ENCODE measurements at places on chromosomes 1 and 21.

DNA sequence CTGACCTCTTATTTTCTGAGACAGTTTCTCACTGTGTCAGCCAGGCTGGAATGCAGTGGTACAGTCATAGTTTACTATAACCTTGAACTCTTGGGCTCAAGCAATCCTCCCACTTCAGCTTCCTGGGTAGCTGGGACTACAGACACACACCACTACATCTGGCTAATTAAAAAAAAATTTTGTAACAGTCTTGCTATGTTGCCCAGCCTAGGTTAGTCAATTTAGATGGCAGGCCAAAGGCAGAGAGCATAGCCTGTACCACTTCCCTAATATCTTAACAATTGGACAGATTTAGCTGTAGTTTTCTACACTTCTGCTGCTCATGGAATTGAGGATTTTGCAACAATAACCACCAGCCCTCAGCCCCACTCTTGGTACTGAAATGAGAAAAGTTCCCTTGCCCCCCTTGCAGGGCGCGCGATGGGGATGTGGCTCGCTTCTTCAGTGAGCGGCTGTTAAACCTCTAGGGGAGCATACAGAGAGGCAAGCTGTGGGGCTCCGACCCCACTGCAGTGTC lies 34.9 kb upstream of the PTGFRN start:
- DNase-seq = no peak

DNA sequence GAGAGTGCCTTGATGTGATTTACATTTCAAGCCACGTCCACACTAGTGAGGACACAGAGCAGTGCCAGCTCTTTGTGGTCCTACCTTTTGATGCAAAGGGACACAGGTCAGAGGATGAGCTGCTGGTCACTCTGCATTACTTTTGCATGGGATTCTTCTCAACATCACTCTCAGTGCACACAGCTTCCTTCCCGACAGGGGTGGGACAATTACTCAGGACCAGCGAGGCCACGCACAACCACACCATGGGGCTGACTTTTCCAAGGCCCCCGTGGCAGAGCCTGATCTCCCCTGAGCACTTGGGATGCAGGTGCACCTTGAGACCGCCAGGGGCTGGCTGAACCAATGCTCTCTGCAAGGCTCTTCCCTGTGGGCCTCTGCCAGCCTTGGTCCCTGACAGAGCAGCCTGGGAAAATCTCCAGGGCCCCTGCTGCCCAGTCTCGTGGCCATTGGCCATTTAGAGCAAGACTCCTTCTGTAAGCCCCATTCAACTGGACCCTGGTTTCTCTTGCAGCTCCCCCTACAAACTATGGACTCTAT lies 13.2 kb upstream of the PRAMEF12 start:
- no peak for DNase-seq

GRCh38 chr1:1920057-1920607 lies 1.1 kb upstream of the TMEM52 start:
- no peak for DNase-seq

GRCh38 chr1:115317101-115318012 lies 20.7 kb downstream of the NGF start:
- DNase-seq = no peak

DNA sequence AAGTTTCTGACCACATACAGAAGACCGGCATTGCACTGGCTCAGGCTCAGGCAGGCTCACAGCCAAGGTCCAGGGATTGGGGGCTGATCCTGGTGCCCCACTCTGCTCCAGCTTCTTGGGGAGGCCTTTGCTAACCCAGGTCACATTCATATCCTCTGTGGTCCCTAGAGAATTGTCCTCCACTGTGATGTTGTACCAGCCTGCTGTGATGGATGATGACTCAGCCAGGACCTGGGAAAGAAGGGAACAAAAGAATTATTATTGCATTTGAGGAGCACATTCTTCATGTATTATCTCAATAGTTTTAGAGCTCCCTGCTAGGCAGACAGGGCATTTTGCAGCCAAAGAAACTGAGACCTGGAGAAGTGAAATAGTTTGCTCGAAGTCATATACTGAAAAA lies 114.3 kb upstream of the ETV3 start:
- no peak for DNase-seq

GRCh38 chr1:222696741-222697140 lies 15.6 kb downstream of the AIDA start:
- DNase-seq = no peak

GRCh38 chr1:23013657-23014056 lies 2.0 kb downstream of the TEX46 start:
- peak; percentile 56 for DNase-seq

- DNase-seq = no peak
These were observed 30.1 kb downstream of the DHX9 start for GRCh38 chr1:182869241-182869666.

DNA sequence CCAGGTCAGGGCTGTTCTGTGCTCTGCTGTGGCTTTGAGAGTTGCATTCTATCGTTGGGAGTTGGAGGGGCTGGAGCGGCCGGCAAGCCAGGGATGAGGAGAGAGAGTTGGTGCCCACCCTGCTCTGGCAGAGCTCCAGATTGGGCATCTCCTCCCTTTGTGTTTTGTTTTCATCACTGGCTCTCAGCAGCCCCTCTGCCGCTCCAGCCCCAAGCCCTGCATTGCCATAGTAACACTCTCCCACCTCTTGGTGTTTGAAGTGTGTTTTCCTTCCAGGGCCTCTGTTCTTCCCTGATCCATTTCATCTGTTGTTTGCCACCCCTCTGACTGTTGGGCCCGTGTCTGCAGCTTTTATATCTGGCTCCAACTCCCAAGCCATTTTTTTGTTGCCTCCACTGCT lies 152.7 kb downstream of the URB2 start:
- peak; percentile 19 for DNase-seq

DNA sequence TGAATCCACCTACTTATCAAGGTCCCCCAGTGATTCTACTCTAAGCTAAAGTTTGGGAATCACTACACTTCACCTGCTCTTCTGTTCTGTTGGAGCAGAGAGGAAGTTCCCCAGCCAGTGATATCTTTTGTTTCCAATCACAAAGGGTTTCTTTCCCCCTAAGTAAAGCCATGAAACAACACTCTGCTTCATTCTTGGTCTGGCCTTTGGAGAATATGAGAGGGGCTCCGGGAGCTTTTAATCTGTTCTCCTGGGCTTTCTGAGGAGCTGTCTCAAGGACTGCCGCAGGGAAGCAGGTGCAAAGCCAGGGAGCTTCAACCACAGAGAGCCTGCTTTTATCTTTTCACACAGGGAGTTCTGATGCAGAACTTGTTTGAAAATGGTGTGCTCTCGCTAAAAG lies 10.1 kb upstream of the SLAMF9 start:
- no peak for DNase-seq

DNA sequence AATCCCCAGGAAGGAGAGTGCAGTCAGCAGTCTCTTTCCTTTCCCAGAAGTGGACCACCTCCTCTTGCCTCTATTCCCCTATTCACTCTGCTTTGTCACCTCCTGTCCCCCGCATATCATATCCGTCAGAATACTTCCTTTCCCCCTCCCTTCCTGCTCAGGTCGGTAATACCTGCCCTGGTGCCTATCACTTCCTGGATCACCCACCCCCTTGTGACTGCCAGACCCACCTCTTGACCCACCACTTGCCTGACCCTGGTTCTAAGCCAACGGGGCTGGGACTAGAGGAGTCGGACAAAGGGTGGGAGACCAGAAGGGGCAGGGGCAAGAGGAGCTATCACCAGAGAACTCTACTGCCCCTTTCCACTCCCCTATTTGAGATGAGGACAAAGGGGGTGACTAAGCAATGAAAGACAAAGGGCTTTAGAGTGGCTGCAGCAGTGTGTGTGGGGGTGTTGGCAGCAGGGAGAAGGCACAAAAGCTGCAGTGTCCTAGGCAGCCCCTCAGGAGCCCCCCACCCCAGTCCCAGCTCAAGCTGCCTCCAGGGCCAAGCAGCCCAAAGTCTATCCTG lies 1.7 kb upstream of the ADAMTS4 start:
- DNase-seq = no peak

DNA sequence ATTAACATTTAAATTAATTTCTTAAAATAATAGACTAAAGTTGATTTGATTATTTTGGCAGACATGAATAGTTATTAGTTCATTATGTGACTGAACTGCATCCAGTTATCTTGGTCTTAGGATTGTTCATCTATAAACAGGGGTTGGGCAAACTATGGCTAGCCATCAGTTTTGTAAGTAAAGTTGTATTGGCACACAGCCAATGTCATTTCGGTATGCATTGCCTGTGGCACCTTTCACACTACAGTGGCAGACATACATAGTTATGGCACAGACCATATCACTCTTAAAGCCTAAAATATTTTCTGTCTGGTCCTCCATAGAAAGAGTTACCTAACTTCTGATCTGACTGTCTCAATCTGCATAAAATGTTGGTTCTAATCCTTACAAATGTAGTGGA lies 27.2 kb downstream of the ADGRL2 start:
- no peak for DNase-seq

GRCh38 chr21:15552914-15553494 lies 176.8 kb upstream of the USP25 start:
- no peak for DNase-seq

DNA sequence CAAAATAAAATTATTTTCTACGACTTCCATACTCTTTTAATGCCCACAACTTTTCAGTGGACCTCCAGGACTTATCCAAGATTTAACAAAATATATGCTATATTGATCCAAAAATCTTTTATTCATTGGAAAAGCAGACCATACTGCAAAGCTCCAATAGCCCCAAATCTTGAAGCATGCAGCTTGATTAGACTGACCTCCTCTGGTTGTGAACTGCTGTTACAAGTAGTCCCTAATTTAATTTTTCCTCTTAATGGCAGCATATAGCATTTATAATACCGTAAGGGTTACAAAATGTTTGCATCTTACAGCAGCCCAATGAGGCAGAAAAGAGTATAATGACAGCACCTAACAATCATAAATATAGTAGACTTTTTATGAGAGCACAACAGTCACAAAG lies 49.8 kb downstream of the TPR start:
- no peak for DNase-seq

DNA sequence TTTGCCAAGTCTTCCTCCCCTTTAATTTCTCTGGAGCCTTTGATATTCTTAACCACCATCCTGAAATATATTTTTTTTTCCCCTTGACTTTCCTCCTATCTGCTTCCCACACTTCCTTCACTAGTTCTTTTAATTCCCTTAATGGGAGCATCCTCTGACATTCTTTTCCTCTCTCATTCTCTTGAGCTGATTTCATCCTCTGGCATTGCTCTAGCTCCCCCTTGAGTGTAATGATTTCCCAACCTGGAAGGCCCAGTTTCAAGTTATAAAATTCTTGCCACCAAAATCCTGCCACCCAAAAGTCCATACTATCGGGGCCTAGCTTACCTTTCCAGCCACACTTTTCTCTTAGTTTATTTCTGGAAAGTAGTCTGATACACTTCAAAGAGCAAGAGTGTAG lies 39.5 kb upstream of the UBE2U start:
- no peak for DNase-seq

DNA sequence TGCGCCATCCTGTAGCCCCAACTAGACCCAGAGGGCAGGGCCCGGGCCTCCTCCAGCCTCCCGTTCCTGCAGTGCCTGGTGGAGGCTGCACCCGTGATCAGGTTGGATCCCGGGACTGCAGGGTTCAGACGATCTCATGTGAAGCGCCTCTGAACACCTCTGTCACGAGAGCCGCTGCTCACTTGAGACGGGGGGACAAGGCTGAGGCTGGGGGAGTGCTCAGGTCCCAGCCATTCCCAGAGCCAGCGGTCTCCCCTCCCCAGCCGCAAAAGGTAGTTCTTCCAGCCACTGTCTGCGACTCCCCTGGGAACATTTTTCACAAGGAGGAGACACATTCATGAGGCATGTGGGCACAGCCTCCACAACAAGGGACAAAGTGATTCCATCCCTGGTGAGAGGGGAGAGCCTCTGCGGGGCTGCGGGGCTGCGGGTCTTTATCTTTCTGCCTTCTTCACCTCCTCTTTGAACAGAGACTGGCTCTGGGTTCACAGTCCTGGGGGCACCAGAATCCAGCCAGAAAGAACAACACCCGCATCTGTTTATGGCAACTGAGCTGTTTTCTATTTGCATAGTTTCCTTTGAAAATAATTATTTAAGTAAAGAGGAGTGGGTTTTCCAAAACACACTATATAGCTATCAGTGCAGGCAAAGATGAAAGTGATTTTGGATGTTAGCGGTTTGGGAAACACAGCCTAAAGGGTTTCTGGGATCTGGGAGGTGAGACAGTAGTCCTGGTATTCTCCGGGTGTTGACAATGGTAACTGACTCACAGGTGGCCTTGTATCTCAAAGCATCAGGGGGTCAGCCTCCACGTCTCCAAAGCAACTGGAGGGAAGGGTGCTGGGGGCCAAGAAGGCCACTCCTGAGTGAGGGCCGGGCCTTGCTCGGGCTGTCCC lies 13.0 kb upstream of the LDLRAP1 start:
- DNase-seq = no peak

GRCh38 chr1:153341431-153341934 lies 7.2 kb downstream of the PGLYRP4 start:
- DNase-seq = no peak

DNA sequence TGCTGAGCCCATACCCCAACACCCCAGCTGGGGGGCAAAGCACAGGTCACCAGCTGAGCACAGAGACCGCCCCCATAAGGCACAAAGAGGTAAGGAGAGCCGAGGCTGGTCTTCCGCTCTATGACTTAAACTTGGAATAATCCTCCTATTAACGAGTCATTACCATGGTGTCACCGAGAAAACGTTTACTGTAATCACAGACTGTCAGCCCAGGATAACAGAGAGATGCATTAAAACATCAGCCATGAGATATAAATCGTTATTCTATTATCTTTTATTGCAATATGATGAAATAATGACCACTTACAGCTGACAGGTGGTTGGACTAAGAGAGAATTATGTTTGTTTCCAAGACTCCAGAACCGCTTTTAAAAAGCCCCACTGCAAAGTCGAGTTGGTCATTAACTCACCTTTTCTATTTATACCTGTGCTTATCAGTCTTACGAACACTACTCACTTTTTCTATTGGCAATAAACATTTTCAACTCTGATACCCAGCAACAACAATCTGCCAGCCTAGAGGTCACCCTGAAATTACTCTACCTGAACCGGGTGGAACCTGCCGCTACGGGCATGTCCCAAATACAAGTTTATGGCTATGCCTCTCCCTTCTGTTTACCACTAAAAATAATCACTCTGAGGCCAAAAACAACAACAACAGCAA lies 21.5 kb downstream of the NPHP4 start:
- DNase-seq = no peak

DNA sequence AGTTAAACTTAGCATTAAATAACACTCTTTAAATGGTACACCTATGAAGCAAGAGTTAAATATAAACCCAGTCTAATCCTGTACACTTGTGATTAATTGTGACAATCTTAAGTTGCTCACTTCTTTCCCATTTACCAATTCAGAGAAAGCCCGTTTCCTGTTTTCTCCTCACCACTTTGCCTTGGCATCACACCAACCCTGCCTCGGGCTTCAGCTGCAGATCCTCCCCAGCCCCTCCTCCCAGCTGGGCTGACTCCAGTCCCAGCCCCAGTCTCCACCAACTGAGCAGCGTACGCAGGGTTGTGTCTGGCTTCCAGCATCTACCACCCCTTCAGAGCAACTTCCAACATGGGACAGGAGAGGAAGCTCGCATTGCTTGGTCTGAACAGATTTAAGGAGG lies 4.1 kb downstream of the PYCR2 start:
- DNase-seq = no peak

Measured in right renal cortex interstitium (tissue), 3 donors.